ENCODE measurements at places on chromosomes 16 and 17.

DNA sequence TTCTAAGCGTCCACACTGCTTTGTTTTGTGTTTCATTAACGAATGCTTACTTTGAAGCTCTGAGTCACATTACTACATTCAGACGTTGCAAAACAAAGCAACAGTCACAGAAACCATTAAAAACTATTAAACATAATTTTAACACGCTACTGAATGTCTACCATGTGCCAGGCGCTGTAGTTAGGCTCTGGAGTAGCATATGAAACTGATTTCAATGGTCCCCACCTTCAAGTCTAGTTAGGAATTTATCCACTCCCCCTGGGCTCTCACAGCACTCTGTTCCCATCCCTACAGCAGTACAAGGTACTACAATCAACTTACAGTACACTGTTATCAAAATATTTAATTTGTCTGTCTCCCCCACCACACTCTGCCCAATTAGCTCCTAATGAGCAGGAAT lies 631 bp downstream of the UTP6 start:
- no peak for DNase-seq

DNA sequence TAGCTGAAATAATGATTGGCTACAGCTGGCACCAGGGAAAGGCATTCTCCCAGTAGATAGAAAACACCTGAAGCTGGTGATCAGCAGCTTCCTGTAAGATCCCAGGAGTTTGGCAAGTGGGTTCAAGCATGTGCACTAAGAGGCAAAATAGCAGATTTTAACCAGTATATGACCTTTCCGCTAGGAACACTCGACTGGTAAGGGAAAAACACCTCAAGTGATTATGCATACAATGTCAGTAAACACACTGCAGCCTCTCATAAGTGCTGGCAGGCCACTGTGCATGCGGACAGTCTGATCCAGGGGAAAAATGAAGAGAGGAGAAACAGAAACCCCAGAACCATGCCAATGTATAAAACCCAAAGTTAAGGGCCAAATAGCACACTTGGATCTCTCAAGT lies 49.0 kb upstream of the HLF start:
- no peak for DNase-seq

DNA sequence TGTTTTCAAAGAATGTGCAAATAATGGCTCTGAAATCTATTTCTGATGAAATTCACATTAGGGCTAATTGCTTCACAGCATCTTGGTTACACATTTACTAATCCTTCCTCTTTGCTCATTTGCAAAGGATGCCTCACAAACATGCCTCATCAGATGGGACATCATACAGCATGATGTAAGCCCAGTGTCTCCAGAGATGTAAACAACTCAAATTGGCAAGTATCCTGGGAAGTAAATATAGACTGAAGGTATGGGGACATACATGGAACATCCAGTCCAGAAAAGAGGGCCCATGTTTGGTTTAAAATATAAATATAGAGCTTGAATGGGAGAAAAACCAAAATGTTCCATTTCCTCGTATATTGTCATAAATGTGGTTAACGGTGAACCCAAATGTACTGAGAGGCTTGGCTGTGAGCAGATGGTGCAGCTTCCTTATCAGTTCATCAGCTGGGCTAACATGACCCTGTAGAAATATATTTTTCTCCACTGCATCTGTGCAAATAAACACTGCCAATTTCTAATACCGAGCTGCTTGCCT lies 142.9 kb upstream of the NUDT7 start:
- no peak for DNase-seq

GRCh38 chr16:49382916-49383315 lies 9.3 kb downstream of the C16orf78 start:
- no peak for DNase-seq

DNA sequence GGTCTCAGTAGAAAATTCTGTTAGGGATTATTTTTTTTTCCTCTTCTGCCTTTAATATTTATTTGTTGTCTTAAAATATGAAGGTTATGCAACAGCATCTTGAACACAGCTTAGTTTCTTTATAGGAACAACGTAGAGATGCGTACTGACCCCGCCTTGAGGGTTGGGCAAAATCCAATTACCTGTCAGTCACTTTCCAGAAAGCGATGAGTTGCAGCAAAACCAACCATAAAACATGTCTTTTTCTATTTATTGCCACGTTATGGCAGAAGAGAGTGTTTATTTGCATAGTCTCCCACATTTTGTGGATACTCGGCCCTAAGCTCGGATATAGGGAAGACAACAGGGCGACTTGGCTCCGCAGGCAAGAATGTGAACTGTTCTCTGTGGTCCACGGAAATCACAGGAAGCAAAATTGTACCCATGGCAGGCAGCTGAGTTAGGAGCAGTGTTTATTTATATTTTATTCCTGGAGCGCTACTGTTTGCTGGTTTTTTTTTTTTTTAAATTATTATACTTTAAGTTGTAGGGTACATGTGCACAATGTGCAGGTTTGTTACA lies 44.3 kb upstream of the CACNG5 start:
- DNase-seq = no peak

- DNase-seq = no peak
These were observed 3.1 kb upstream of the GSE1 start for GRCh38 chr16:85610059-85610445.

DNA sequence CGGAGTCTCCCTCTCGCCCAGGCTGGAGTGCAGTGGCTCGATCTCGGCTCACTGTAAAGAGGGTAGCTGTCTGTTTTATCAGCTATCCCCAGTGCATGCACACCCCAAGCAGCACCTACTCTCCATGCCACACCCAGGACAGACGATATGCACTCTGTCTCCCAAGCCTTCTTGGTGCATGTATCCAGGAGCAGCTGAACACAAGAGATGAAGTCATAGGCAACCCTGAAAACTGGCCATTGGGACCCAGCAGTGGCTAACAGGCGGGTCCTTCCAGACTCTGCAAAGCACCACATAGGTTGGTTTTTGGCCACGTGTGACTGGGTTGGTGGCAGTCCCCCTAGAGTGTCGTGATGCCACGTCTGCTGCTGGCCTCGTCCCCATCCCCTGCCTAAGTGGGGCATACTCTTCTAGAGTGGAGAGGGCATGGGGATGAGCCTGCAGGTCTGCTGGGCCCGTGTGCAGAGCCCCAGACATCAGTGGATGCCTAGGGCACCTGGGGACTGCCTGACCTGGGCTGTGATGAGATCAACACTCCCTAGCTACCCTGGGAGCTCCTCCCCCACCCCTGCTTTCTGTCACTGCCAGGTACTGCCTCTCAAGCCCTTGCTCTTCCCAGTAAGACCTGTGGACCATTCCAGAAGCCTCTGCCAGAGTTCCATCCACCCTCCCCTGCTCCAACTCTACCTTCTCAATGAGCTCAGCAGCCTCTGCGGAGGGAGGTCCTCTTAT lies 9.3 kb downstream of the PDE6G start:
- no peak for DNase-seq

GRCh38 chr17:74738051-74738996 lies 1.3 kb downstream of the RAB37 start:
- DNase-seq = no peak

DNA sequence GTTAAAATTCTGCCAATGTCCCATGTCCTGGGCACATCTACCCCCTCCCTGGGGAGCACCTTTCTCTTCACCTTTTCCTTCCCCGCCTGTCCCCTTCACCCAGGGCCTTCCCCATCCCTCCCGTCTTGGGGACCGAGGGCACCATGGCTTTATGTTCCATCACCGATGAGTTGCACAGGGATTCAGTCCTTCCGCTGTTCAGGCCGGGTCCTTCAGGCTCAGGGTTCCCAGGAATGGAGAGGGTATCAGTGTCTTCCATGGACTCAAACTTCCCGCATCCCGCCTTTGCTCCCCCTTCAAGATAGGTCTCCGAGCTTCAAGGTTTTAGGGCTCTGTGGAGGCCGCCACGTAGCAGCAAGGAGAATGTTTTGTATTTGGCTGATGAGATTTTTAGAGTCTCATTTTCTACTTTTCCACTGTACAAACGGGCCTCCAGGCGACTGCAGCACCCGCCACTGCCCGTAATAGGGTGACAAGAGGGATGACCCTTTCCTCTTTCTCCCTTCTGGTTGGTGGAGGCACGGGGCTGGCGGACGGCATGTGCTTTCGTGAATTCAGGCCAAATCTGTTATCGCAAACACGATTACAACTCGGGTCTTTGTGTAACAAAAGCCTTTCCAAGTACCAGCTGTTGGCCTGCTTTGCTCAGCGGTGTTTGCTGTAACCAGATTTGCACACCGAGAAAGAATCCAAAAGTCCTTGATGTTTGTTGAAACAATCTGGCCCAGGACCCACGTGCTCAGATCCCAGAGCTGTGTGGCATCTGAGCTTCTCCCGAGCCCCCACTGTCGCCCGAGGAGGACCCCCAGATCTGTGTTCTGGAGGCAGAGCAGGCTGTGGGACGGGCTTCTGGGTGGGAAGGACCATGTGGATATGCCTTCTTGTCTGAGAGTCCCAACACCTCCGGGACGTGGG lies 236.3 kb downstream of the SEC14L1 start:
- DNase-seq = no peak

DNA sequence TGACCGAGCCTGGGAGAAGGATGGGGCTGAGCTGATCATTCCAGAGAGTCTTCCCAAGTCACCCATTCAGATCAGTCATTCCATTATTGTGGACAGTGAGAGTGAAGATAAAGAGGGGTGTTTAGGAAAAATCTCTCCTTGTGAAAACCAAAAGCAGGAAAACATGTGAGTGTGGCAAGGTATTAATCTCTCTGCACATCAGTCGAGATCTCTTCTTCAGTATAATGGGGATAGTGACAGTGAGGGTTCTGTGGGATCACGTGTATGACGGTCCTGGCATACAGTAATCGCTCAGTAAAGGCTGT lies 35.4 kb downstream of the CHD9 start:
- no peak for DNase-seq

DNA sequence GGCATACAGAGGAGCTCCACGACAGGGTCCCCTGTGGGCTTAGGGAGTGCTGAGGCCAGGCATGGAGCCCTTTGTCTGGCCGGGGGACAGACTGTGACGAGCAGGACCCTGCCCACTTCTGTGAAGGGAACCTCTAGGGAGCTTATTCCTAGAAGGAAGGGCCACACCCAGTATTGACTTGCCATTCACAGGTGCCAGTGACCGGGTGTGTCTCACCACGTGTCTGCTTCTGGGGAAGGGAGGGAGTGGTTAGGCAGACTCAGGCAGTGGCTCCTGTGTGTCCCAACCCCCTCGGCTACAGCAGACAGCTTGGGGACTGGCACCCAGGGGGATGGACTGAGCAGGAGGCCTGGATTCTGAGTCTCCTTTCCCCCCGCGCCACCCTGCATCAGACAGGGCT lies 57.2 kb downstream of the SOCS1 start:
- no peak for DNase-seq

GRCh38 chr16:65950211-65950610 lies 416.3 kb upstream of the CDH5 start:
- DNase-seq = no peak

DNA sequence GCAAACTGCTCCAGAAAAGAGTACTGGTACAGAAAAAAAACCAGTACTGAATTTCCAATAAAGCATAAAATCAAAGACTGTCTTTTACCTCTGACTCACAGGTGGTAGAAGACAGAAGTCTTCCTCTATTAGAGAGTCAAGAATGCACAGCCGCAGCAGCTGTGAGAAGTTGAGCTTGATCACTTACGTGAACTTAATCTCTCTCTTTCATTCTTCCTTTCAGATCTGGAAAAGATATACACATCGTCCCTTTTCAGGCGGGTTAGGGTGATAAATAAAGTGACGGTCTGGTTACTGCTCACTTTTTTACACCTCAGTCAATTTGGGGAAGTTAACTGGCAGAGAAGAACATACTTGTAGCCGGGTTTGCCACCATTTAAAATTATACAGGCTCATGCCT lies 3.9 kb downstream of the IFT140 start:
- DNase-seq = no peak

DNA sequence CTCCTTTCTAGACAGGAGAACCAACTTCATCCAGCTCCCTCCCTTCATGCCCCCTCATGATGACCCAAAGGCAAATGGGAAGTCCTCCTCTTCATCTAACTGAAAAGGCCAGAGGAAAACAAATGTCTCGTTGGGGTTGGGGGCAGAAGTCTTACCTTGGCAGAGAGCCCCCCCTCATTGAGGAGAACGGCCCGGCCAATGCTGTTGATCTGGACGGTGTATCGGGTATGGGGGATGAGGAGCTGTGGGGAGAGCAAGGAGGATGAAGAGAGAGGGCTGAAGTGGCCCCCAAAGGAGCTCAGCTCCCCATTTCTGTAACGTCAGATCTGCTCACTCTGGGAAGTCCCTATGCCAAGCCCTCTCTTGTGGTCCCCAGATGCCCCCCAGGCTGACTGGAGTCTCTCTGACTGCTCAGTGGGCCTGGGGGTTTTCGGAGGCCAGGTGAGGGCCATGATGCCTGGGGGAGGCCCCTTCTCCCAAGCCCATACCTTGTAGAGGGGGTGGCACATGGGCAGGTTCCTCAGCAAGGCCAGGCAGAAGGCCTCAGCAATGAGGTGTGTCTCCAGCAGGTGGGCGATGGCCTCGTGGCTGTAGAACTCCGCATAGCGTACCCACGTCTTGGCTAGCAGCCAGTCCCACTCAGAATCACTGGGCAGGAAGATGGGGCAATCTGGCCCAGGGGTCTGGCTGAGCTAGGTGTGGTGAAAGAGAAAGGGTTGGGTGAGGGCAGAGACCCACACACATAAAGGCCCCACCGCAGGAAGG lies 10.8 kb downstream of the ALOX12B start:
- DNase-seq = no peak

DNA sequence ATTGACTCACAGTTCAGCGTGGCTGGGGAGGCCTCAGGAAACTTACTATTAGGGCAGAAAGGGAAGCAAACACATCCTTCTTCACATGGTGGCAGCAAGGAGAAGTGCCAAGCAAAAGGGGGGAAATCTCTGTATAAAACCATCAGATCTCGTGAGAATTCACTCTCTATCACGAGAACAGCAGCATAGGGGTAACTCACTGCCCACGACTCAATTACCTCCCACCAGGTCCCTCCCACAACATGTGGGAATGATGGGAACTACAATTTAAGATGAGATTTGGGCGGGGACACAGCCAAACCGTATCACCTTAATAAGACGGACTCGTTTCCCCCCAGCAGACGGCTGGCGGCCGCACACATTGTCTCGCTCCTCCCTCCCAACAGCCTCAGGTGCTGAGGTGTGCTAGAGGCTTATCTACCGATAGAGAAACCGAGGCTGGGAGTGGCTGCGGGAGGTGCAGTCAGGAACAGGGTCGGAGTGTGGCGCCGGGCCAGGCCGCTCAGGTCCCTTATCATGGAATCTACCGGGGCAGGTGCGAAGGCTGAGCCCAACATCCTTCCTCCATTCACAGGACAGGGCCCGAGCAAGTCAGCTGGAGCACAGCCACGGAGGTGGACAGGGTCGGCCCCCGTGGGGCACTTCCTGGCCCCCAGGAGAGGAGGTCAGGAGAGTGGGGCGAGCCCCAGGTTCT lies 4.9 kb upstream of the ZG16B start:
- no peak for DNase-seq

- no peak for DNase-seq
These were observed 62.8 kb downstream of the HS3ST3A1 start for GRCh38 chr17:13538841-13539411.

GRCh38 chr16:24446189-24446588 lies 93.2 kb upstream of the RBBP6 start:
- no peak for DNase-seq

DNA sequence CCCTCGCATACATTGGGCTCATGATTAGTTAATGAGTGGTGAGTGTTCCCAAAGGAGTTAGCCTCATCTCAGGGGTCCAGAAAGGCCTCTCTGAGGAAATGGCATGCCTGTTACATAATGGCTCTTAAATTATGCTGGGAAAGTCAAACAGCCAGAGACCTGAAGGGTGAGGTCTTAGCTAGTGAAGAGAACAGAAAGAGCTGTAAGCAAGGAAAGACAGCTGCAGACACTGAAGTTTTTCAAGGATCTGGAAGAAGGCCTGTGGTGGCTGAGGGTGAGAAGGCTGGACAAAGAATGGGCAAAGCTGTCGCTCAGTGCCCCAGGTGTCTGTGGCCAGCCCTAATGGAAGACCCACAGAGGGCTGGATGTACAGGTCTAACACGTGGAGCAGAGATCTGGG lies 10.4 kb downstream of the SP2 start:
- DNase-seq = no peak
